Fibroblast of the aortic adventitia (primary cell): ENCODE measurements at places on chromosomes 1 and 21. TPM values are rescaled to one million over a fixed set of nuclear protein-coding genes. Genes with fewer than 3 reads are reported as not detected.

TPTE gene
- total RNA-seq, result not detected in 2 replicates

CDA gene
- 0.27 TPM in 1 of 2 replicates, not detected in the other for total RNA-seq

SORT1 gene
- total RNA-seq, result 3.0 and 4.5 TPM in 2 replicates

GJA9 gene
- total RNA-seq, result 0.09 TPM in 1 of 2 replicates, not detected in the other

GNAT2 gene
- total RNA-seq, result 0.18 TPM in 1 of 2 replicates, not detected in the other

PROX1 gene
- total RNA-seq, result 0.36 TPM in 1 of 2 replicates, not detected in the other

LAX1 gene
- total RNA-seq, result 0.74 TPM in 1 of 2 replicates, not detected in the other

OLFM3 gene
- not detected in 2 replicates for total RNA-seq

KRTAP19-1 gene
- not detected in 2 replicates for total RNA-seq

LCE1A gene
- total RNA-seq, result not detected in 2 replicates

RNF223 gene
- not detected in 2 replicates for total RNA-seq

LEFTY1 gene
- total RNA-seq, result not detected in 2 replicates

DBT gene
- 7.7 and 10.8 TPM in 2 replicates for total RNA-seq

TRABD2B gene
- total RNA-seq, result under 0.01 and 0.16 TPM in 2 replicates
